ENCODE measurements at places on chromosomes 3 and 15.

DNA sequence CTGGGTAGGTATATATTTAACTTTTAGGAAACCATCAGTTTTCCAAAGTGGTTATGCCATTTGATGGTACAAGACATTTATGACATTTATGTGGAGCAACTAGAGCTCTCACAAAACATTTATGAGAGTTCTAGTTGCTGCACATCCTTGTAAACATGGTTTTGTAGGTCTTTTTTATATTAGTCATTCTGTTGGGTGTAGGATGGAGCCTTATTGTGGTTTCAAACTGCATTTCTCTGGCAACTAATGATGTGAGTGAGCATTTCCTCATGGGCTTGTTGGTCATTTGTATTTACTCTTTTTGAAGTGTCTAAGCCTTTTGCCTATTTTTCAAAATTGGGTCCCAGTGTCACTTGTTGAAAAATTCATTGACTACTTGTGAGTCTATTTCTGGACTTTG is 45.7 kb upstream of the MGLL start:
- no peak for DNase-seq

DNA sequence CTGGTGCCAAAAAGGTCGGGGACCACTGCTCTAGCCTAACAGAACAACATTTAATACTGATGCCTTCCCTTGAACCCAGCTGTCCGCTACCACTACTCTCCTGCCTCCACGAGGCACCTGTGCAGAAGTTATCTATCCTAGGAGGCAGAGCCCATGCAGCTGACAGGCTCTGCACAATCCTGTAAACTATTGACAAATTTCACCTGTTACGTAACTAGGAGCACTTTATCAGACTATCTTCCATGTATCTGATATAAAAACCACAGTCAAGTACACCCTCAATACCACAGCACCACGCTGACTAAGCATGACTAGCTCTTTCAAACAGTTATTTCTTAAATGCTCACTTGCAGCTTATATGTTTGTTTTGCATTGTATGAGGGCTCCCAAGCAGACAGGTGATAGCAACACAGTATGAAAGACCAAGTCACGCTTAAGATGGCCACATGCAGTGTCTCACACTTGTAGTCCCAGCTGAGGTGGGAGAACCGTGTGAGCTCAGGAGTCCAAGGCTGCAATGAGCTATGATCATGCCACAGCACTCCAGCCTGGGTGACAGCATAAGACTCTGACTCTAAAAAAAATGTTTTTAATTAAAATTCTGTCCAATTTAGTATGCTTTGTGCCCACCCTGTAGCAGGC is 4.5 kb upstream of the IL17RC start:
- no peak for DNase-seq

DNA sequence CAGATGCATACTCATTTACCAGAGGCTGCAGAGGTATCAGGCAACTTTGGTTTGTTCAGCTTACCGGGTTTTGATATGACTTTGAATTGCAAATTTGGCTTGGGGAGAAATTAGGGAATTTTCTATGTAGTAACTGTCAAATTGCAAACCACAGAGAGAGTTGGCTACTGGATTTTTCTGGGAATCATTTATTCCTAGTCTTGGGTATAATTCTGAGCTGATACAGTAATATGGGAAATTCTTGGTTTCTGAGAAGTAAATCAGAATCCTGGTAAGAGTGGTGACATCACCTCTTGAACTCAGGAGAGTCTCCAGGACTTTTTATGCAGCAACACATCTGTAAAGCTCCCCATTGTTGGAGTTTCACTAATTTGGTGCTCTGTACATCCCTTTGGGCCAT is 39.0 kb downstream of the GAP43 start:
- no peak for DNase-seq

- no peak for DNase-seq
Measured at GRCh38 chr15:51623386-51623938, 891 bp upstream of the DMXL2 start.

GRCh38 chr3:98740324-98740723 is 22.8 kb upstream of the ST3GAL6 start:
- DNase-seq = no peak

GRCh38 chr3:133295199-133295901 is 104.5 kb upstream of the BFSP2 start:
- DNase-seq = no peak

DNA sequence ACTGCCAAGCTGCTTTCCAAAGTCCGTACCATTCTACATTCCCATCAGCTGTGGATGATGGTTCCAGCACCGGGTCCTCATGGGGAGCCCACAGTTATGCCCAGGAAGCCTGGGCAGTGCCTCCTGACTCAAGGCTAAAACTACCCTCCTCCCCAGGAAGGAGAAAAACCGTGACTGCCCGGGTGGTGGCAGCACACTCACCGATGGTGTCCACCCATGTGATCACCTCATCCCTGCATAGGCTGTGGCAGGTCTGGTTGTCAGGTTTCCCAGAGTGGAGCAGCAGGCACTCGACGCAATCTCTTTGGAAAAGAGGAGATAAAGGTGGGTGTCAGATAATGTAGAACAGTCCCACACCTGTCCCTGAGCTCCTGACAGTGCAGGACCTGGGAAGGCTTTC is 38.6 kb downstream of the UMPS start:
- DNase-seq = no peak

DNA sequence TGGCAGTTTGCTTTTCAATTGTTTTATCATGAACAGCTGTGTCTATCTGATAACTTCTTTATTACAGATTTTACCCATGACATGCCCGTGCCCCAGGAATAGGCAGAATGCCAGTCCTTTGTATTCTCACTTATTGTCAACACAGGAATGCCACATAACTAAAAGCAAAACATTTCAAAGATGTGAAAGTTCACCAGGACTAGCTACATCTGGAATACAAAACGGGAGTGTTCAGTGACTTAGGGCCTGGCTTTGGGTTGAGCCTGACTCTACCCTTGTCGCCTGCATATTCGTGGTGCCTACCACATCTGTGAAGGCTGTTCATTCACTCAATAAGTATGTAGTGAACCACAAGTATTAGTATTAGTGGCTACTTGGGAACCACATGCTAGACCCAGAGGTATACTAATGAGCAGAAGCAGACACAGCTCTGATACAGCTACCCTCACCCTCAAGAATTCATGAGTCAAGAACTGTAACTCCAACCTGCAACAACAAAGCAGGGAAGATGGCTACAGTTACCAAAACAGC is 2.9 kb downstream of the TNFSF10 start:
- DNase-seq = no peak

- no peak for DNase-seq
Measured at GRCh38 chr3:188911026-188911850, 260.5 kb upstream of the TPRG1 start.

DNA sequence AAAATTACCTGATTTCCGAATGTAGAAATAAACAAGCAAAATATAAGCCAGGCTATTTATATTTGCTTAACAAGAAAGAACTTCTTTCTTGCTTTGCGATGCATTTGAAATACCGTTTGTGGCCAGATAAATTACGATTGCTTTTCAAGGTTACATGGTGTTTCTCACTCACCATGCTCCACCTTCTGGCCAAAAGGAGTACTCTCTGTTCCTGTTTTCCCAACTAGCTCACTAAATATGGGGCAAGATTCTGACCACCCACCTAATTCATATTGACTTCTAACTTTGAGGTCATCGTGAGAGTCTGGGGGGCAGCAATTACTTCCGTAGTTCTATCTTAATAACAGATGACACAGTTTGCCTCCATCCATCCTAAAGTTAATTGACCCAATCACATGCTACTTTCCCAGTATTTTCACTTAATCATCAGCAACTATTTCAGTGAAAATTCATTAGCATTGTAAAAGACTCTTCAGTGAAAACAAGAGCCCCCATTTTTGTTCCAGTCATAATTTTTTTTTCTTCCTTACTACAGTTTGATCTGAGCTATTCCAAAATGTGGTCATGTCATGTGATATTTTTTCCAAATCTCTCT is 25.9 kb downstream of the ACP3 start:
- DNase-seq = no peak

GRCh38 chr3:196143708-196144382 is 62.0 kb upstream of the TFRC start:
- DNase-seq = no peak

DNA sequence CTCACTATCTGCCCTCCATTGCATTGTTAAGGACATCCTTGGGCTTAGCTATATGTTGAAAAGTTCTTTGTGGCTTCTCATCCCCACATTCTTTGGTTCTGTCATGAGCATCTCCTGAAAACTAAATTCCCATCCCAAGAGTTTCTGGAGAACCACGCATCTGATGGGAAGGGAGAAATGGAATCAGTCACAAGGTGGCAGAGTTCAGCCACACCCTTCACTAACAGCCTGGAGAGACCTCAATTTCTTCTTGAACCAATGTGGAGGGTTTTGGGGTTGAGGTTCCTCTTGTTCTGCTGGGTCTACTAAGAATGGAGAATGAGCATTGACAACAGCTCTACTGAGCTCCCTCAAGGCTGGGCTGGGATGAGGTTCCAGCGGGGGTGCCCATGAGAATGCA is 15.6 kb upstream of the MAGEL2 start:
- no peak for DNase-seq

GRCh38 chr15:31258260-31258659 is 68.4 kb upstream of the KLF13 start:
- no peak for DNase-seq

GRCh38 chr3:196872316-196872715 is 4.6 kb downstream of the SENP5 start:
- DNase-seq = no peak

DNA sequence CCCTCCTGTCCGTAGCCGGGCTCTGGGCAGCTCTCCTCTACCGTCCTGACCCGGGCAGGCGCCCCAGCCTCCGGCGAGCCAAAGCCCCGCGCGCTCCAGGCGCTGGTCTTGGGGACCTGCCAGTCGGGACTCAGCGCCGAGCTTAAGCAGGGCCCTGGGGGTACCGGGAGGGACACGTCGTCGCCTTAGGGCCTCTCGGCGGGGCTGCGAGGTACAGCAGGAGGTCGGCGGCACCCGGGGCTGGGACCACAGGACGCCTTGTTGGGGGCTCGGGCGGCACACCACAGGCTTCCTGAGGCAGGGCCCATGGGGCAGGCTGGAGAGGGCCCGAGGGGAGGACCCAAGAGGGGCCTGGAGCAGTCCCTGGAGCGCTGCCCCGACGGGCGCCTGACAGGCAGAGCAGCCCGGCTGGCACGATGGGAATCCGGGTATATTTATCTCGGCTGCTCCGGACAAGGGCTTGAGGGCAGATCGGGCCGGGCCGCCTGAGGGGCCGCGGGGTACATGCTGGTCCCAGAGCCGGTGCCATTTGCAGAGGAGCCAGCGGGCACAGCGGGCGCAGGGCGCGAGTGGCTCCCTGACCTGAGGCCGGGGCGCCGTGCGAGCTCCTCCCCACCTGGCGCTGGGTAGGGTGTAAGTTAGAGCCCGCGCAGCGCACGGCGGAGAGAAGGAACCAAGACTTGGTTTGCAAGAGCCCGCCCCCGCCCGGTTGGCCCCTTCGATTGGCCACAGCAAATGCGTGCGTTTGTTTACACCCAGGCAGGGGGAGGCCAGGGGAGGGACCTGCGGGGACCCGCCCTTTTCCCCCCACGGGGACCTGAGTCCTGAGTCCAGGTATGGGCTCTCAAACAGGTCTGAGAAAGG is 574 bp downstream of the SLC38A3 start:
- DNase-seq = peak; percentile 26

GRCh38 chr15:34879107-34879506 is 83.8 kb upstream of the ACTC1 start:
- no peak for DNase-seq

DNA sequence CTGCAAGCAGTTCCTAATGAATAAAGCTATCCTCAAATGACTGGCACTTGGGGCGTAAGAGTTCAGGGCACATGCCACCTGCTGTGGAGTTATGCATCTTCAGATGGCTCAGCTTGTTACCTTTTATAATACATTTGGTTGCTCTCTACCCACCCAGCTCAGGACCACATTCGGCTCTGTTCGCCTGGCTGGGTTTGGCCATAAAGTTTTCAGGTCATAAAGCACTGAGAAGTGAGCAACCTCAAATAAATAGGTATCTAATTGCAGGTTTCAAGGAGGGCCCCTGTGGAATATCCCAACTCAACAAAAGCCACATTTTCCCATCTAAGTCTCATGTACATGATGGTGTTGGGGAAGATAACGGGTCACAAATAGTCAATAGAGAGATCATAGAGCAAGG is 727.3 kb downstream of the GRM7 start:
- no peak for DNase-seq
